ENCODE measurements at places on chromosomes 2 and 18.

- DNase-seq: no peak
Observed at GRCh38 chr2:188601391-188601790, 309.7 kb downstream of the GULP1 start.

GRCh38 chr2:53941749-53942148 lies 29.0 kb downstream of the PSME4 start:
- no peak for DNase-seq

DNA sequence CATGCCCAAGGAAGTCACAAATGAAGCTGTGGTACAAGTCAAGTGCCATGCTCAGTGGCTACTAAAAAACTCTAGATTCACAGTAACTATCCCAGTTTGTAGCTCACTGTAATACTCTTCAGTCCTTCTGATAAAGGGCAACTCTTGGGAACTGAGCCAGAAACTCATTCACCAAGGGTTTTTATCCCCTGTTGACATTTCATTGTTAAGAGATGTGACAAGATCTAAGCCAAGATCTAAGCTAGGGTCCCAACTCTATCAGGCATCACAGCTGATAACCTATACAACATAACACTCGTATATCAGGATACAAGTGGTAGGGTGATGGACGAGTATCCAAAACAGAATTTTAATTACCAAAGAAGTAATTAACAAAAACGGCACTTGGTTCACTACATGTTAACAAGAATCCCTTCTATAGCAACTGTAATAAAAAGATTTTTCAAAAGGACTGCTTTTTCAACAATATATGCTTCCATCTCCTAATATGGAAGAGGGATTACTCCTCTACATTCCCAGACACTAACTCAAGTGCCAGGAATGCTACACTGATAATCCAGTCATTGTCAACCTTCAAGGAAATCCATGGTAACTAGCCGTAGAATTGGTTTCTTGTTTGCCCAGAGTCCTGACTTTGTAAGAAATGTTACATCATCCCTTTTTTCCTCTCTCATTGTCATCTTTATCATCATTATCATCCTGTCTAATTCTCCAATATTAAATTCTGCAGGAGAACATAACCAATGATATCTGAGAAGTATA lies 111.7 kb downstream of the CDH2 start:
- DNase-seq: no peak

DNA sequence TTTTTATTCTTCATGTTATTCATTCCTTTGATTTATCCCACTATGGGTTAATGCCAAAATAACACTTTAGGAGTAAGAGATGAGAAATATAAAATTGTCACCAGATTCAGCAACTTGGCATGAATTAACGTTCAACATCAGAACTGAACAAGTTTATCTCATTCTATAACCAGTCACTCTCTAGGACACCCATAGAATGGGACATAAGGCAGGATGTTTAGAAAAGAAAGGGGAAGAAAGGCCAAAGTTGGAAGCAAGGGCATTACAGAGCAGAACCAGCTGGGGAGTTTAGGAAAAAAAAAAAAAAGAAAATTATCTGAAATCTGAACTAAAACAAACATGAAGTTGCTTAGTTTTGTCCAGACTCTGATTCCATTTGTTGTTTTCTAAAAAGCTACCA lies 211.0 kb downstream of the PMAIP1 start:
- DNase-seq: no peak

DNA sequence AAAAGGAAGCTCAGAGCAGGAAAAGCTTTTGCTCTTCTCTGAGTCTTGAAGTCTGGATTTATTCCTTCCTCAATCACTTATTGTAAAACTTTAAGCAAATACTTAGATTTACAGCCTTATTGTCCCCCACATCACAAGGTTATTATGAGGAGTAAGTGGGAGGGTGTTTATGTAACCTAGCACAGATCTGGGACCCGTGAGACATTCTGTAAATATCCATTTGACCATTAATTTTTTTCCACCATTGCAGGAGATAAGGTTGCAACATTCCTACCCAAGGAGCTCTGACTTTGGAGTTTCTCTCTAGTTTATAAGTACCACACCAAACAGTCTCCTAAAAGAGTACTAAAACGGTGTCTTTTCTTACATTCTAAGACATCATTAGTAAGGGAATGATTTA lies 52.1 kb upstream of the CTIF start:
- no peak for DNase-seq

DNA sequence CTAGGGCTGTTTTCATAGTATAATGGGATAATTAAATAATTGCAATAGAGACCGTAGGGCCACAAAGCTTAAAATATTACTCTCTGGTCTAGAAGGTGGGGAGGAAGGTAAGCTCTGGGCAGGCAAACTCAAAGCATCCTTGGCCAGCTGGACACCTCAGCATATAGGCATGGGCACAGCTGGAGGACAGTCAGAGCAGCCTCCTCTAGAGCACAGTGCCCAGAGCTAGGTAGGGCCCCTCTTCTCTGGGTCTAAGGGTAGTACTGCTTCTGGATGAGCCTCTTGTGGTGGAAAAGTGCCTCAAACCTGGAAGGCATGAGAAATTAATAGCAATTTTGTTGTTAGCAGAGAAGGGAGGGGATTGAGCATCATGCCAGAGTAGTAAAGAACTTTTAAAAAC lies 291.3 kb upstream of the FBXO11 start:
- DNase-seq: no peak
